Panc1 (cell line): ENCODE measurements at places on chromosomes 2 and 18.

- no peak for DNase-seq
Measured at GRCh38 chr2:235478609-235479008, 15.2 kb upstream of the AGAP1 start.

GRCh38 chr2:24721470-24721869 is 71.7 kb downstream of the PTRHD1 start:
- DNase-seq: no peak

GRCh38 chr2:85921659-85922058 is 32.9 kb upstream of the ST3GAL5 start:
- no peak for DNase-seq

GRCh38 chr2:43123981-43124686 is 102.3 kb downstream of the ZFP36L2 start:
- no peak for DNase-seq

- DNase-seq: no peak
Measured at GRCh38 chr18:59848002-59848401, 51.8 kb upstream of the PMAIP1 start.

GRCh38 chr2:190350371-190350770 is 7.0 kb downstream of the INPP1 start:
- DNase-seq: no peak

DNA sequence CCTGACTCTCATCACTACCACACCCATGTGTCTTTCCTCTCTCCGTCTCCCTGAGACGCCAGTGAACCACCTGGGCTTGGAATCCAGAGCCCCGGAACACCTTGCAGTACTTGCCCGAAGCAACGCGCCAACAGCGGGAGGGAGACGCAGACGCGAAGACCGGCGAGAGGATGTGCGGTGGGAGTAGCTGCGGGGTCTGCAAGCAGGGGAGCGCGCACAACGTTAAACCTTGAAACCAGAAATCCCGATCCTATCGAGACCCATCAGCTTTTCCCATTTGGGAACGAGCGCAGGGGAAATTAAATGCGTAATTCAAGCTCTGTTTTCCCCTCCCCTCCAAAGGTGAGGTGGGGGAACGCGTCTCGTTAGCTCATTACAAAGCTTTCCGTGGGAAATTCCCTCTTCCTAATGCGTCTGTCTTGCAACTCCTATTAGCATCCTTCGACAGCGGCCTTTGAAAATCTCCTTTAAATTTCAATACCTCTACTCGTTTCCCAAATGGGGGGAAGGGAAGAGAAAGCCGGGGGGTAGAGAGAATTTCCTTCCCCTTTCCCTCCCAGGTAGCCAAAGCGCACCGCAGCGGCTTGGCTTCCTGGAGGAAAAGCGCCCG is 421 bp upstream of the CNTNAP5 start:
- no peak for DNase-seq

- no peak for DNase-seq
Measured at GRCh38 chr2:41101281-41101680, 649.4 kb upstream of the SLC8A1 start.

DNA sequence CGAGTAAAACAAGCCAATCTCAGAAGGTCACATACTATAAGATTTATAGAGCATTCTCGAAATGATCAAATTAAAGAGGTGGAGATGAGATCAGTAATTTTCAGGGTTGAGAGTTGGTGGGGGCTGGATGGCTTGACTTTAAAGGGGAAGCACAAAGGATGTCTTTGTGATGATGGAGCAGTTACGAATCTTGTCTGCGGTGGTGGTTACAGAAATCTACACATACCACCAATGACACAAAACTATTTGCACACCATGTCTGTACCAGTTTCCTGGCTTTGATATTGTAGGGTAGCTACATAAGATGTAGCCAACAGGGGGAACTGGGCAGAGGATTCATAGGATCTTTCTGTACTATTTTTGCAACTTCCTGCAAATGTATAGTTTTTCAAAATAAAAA is 190.6 kb upstream of the SMIM21 start:
- DNase-seq: no peak

DNA sequence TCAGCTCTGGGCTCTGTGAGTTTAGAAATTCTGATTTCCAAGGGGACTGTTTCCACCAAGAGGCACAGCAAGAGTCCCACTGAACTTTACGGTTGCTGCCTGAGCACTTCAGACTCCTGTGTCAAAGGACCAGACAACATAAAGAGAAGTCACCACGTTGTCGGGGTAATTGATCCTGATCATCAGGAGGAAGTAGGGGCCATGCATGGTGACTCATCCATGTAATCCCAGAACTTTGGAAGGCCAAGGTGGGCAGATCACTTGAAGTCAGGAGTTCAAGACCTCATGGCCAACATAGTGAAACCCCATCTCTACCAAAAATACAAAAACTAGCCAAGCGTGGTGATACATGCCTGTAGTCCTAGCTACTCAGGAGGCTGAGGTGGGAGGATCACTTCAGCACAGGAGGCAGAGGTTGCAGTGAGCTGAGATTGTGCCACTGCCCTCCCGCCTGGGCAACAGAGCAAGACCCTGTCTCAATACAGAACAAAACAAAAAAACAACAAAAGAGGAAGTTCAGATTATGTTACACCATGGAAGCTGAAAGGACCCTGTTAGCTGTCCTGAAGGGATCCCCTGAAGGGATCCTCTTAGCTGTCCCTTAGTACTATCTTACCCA is 9.4 kb upstream of the ASXL2 start:
- DNase-seq: no peak

GRCh38 chr2:55160422-55160821 is 71.7 kb downstream of the CLHC1 start:
- DNase-seq: no peak

- DNase-seq: no peak
Measured at GRCh38 chr2:233072838-233073237, 12.7 kb downstream of the INPP5D start.

GRCh38 chr2:12110074-12110473 is 363.6 kb downstream of the LPIN1 start:
- no peak for DNase-seq

DNA sequence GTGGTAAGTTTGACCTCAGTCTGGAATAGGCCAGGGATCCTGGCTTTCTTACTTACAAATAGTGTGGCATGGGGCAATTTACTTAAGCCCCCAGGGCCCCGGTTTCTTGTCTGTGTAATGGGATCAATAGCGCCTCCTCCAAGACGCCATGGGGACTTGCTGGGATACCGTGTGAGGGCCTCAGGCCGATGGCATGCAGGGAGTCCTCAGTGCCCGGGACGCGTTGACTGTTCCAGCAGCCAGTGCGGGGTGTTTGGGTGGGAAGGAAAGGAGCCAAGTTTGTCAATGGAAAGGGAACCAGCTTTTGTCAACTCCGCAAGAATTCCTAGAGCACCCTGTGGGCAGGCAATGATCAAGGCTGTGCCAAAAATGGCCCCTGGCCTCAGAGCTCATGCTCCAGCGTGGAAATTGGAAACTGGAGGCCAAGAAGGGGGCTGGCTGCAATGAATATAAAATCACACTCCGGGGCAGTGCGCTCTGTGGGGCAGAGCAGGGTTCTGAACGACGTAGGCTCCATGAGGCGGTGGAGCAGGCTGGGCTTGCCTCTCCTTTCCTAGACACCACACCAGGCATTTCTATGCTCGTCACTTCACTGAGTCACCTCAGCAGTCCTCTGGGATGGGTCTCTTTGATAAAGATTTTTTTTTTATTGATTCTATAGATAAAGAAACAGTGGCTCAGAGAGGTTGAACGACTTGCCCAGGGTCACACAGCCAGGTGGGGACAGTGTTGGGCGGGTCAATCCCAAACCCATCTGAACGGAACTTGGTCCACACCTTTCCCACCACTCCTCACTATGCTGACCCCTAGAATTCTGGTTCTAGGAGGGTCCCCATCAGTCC is 56.7 kb upstream of the ASAP2 start:
- DNase-seq: no peak

DNA sequence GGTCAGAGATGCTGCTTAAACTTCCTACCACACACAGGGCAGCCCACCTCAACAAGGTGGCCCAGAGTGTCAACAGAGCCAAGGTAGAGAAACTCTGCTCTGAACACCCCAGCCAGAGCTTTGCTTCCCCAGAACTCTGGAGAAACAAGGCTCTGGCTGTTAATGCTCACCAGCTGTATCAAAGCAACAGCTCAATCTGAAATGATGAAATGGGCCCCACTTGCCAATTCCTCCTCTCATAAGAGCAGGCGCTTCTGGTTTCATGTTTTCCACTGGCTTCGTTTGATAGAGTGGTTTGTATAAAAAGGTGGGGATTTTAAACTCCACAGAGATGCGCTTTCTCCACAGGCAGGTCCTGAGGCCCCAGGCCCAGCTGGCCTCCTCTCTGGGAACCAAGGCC is 60.9 kb upstream of the TFCP2L1 start:
- DNase-seq: no peak

DNA sequence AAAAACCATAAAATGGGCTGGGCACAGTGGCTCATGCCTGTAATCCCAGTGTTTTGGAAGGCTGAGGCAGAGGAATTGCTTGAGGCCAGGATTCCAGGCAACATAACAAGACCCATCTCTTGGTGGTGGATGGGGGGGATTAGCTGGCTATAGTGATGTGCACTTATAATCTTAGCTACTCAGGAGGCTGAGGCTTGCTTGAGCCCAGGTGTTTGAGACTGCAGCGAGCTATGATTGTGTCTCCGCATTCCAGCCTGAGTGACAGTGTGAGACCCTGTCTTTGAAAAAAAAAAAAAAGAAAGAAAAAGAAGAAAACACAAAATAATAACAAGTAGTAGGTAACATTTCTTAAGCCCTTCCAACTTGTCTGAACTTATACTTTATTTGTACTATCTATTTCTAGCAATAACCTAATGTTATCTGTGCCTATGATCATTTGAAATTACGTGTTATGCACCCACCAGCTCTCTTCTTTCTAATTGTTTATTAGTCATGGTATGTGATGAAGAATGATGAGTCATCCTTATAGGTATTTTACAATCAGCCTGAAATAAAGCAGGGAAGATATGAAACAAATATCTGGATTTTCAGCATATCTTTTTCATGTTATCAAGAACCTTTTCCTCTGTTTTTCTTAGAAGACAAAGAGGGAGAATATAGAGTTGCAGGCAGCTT is 129.3 kb upstream of the UNC80 start:
- DNase-seq: no peak

DNA sequence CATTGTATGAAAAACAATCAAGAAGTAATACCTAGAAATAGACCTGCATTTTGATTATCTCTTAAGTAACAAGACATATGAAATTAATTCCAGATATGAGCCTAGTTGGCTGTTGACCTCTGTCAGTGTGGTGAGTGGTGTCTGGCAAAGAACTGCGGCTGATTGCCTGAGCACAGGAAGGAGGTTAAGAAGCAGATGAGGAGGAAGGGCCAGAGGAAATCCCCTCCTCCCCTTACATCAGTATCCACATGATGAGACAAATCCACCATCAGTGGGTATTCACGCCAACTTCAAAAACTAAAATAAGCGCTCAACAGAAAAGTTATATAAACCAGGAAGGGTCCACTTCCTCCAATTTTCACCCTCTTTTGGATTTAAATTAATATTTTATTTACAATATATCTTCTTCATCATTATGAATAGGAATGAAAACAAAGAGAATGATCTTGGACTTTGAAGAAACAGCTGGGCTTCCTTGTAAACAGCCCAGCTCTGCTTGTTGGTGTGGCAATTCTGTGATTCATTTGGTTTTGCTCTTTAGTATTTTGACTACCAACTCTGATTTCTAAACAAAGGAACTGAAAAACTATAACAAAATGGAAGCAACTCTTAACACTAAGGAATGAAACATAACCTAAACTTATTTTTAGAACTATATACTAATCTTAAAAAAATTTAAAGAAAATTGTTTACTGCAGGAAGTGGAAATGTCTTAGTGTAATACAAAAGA is 27.3 kb downstream of the RFTN2 start:
- no peak for DNase-seq
